Fibroblast of upper back skin (primary cell): ENCODE measurements at places on chromosomes 1 and 21.

DNA sequence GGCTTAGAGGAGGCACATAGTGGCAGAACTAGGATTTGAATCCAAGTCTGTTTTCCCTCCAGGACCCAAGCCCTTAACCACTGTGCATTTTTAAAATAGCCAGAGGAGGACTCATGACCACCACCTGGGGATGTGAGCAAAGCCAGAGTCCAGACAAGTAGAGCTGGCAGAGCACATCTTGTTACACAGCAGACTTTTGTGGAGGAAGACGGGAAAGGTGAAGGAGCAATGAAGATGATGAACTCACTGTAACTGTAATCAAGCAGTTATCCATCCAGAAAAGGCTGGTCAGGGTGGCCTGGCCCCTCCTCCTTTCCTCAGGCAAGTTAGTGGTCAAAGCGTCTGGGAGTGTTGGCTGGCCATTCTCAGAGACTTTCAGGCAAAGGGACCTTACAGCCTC lies 50.9 kb downstream of the SLC44A3 start:
- peak; percentile 72 for DNase-seq

DNA sequence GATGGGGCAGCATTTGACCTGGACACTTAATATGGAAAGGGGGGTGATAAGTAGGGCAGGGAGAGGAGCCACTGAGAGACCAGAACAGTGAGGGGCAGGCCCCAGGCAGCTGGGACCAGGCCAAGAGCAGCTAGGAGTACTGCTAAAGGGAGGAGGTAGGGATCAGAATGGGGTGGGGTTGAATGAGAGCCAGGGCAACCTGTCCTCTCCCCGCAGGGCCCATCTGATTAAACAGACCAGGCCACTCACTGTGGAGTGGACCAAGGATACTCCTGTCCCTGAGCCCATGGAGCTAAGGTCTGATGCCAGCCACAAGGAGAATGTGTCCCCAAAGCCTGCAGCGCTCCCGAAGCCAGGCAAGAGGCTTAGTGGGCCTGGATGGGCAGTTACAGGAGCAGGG lies 2.1 kb downstream of the C1orf167 start:
- no peak for DNase-seq

DNA sequence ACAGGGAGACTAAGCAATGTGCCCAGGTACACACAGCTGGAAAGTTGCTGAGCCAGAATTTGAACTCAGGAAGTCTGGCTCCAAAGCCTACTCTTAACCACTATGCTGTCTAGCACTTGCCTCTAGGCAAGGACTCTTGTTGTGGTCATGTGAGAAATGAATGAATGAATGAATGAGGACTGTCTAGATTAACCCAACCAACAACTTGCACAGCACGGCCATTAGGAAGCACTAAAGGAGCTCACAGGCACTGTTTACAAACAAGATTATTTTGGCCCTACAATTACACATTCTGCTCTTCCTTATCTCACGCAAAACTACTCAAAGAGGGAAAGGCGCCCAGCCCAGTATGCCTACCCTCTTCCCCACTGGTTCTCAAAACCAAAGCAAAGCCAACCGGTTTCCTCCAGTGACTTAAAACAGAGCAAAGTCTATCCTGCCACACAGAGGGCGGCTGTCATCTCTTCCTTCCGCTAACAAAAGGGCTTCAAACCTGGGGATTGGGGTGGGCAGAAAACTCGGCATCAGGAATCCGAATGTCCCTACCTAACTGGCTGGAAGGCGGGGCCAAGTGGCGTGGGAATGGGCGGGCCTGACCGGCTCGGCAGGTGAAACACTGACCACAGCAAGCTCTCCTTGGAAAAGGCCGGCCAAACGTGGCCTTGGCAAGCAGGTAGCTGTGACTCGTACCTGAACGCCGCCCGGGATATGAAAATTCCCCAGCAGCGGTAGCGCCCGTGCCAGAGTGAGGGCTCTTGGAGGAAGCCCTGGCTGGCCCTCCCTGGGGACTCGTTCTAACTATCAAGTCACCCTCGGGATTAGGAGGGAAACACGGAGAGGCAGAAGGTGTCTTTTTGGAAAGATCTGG lies 948 bp downstream of the STK40 start:
- no peak for DNase-seq

- no peak for DNase-seq
Observed at GRCh38 chr1:248750496-248750895, 5.1 kb downstream of the LYPD8 start.

DNA sequence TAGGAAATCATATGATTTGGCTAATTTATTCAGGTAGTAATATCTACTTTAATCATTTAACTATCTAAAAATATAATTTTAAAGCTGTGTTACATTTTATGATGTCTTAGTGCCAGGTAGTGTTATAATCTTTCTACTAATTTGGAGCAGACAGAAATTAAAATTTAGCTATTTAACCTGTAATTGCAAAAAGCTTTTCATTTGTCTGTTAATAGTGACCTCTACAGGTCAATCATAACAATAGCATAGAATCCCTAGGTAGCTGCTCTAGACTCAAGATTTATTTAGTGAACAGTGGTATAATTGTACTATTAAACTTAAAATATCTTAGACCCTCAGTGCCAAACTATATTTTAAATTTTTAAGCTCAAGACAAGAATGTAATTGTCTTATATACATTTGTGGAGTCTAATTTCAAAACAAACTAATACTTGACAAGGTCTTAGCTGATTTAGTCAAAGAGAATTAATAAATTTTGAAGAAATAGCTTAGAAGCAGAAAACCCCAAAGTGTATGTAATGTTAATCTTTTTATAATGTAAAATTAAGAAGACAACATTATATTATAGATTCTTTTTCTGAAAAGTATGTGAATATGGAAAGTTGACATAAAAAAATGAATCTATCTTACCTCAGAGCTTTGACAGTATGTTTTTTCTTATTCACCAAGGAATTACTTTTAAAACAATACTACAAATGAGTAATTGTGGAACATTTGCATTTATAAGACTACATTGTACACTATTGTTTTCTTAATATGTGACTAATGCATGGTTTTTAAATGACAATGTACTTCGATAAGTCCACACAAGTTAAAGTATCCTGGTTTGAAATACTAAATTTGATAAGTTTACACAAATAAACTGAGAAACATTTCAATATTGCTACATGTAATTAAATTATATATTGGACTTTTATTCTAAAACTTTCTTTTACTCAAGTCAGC lies 64.1 kb upstream of the RNPC3 start:
- DNase-seq, result peak; percentile 25

- no peak for DNase-seq
Observed at GRCh38 chr1:201726700-201727099, 102.3 kb upstream of the IPO9 start.

DNA sequence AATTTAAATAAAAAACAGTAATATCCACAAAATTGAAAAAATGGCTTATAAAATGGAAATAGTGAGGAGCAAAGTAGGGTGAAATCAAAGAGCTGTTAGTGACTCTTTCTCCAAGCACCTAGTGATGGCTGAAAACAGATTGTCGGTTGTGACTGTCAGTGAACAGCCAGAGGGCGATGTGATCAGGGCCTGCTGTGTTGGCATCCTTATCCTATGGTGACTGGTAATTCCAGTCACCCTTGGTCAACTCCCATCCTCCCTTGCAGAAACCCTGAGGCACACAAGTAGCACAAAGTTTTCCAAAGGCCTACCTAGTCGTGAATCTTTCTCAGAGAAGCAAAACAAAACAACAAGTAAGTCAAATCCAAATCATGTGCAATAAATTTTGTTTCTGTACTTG lies 599.8 kb upstream of the CXADR start:
- no peak for DNase-seq

DNA sequence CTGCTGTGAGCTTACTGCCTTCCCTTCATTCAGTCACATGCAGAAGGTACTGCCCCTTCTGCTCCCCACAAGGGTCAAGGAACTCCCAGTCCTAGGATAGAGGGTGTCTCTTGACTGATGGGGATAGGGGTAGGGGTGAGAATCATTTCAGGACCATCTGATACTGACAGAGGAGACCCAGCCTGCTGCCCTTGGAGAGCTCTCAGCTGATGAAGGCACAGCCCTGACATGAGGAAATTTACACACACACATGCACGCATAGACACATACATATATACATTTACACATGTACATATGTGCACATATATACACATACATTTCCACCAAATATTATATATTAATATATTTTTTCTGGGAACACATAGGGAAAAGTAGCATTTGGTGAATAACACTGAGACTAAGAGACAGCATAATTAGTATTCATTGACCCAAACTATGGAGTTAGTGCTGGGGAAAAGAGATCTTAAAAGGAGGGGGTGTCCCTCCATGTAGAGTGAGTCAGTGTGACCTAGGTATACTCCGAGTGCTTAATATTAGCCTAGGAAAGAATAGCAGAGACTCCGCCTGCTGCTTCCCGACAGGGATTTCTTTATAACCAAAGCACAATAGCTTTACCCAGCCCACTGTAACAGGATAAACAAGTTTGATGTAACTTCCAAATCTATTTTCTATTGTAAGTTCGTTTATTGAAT lies 27.6 kb upstream of the HHAT start:
- no peak for DNase-seq

GRCh38 chr1:191913260-191913977 lies 244.8 kb upstream of the RGS18 start:
- DNase-seq, result no peak

DNA sequence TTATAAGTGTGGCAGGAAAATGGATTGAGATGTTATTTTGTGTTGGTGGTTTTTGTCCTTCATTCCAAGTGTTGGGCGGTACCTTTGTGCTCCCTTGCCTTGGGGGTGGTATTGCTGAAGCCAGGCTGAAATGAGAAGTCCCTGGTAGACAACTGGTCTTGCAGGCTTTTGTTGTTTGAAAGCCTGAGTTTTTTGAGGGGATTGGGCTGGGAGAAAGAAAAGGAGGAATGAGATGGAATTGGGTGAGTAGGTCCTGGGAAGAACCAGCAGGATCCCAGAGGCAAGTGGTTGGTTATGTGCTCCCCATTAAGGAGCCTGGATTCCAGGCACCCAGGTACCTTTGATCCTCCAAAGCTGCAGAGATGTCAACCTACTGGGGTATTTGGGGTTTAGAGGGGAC lies 93.7 kb upstream of the SLC2A1 start:
- DNase-seq, result no peak

- DNase-seq, result no peak
Observed at GRCh38 chr1:47469910-47470309, 32.1 kb downstream of the FOXD2 start.

GRCh38 chr1:164712131-164713036 lies 153.4 kb downstream of the PBX1 start:
- no peak for DNase-seq

GRCh38 chr1:17369466-17369865 lies 2.5 kb upstream of the PADI6 start:
- DNase-seq, result peak; percentile 35

GRCh38 chr1:217717959-217718358 lies 86.8 kb downstream of the SPATA17 start:
- DNase-seq, result no peak

DNA sequence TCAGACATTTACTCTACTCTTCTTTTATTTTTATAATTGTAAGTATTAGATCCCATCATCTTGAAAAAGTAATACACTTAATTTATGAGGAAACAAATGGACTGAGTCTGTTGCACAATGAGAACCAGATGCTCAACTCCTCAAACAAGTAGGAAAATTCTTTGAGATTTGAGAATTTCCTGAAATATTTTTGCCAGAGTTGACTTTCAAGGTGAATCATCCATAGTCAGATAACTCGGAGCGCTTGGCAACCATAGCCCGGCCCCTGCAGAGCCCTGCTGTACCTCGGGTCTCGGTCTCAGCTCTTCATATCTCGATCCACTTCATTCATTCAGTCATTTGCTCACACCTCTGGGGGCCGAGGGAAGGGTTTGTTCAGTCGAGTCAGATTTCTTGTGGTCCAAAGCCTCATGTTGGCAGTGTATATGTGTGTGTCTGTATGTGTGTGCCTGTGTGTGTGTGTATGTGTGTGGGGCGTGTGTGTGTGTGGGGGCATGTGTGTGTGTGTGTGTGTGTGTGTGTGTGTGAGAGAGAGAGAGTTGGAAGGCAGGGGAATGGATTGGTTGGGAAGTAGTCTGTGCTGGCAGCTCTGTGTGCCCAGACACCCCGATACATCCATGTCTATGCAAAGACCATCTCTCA lies 18.1 kb upstream of the PCP4 start:
- DNase-seq, result peak; percentile 94

DNA sequence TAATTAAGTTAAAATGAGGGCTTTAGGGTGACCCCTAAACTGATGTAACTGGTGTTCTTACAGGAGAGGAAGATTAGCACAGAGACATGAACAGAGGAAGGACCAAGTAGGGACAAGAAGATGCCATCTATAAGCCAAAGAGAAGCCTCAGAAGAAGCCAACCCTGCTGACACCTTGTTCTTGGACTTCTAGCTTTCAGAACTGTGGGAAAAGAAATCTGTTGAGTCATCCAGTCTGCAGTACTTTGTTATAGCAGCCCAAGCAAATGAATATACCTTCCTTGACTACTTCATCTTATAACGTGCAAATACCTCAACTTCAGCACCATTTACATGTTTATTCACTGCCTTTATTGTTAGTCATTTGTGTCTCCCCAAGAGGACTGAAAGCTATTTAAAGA lies 3.4 kb downstream of the ZBTB21 start:
- no peak for DNase-seq

GRCh38 chr1:68361346-68361910 lies 88.3 kb downstream of the RPE65 start:
- DNase-seq, result peak; percentile 46

GRCh38 chr1:112626193-112626592 lies 6.6 kb downstream of the CAPZA1 start:
- no peak for DNase-seq

DNA sequence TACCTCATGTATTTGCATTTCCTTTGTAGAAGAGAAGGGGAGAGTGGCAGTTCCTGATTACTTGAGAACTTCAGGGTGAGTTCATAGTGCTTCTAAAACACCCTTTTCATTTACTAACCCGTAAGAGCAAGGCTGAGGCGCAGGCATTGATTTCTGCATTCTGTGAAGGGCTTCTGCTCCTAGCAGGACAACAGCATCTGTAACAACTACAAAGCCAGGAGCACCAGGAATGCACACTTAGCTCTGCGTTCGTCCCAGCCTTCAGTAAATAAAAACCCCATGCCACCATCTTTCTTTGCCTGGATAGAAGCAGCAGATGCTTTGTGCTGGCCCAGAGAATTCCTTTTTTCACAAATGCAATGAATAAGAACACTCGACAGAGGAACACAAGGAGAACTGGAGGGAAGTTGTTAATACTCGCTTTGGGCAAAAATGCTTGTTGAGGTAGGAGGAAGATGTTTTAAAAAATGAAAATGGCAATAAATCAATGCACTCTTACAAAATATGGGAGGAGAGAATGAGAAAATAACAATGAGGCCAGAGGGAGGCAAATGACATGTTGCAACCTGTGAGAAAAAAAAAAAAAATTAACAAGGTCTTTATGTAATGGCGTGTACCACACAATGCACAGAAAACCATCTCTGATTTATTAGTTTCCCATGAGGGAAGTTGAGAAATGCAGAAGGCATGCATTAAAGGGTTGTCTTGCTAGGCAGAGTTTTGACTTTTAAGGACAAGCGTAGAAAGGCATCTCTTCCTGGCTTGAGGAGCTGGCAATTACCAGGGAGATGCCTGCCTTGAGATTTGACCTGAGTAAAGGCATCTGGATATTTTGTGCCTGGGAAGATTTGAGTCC lies 418.8 kb downstream of the DISC1 start:
- DNase-seq, result peak; percentile 28
